ENCODE measurements at places on chromosomes 7 and 10.

- no peak for DNase-seq
Observed at GRCh38 chr7:1493571-1493970, 10.6 kb downstream of the INTS1 start.

- no peak for DNase-seq
Observed at GRCh38 chr7:95660023-95660434, 63.7 kb upstream of the PDK4 start.

DNA sequence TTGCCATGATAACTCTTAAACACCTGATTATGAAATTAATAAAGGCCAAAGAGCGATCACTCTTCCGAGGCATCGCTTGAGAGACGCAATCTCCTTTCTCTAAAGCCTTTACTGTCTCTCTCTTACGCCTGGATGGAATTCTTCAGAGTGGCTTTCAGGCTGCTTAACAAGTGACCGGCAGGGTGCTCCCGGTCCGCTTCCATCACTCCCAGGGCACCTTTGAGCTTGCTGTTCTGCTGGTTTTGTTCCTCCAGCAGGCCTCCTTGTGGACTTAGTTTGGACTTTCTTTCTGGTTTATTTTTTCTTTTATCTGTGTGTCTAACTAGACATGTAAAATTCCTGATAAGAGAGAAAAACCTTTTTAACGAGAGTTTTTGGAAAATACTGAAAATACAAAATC, 60.9 kb downstream of the MRPL32 start:
- no peak for DNase-seq

GRCh38 chr7:158237672-158238335, 349.8 kb downstream of the PTPRN2 start:
- no peak for DNase-seq

- no peak for DNase-seq
Observed at GRCh38 chr7:92681633-92682032, 91.4 kb upstream of the FAM133B start.

- peak; percentile 67 for DNase-seq
Observed at GRCh38 chr7:5477723-5478531, 54.3 kb upstream of the TNRC18 start.

GRCh38 chr7:128860158-128861073, 2.2 kb upstream of the ATP6V1F start:
- DNase-seq, result no peak

DNA sequence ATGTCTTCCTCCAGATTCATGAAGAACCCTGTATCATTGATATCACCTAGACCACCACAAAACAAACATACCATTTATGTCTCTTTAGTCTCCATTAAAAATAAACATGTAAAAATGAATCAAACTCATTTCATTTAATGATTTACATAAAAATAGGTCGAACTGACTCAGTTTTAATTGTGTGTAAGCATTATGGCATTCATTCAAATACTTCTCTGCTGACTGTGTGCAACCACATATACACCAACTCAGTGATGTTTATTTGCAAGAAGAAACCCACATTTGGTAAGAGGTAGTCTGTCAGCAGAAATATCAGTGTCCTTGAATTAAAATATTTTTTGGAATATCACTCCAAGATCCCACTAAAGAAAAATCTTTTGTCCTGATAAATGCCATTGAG, 30.5 kb downstream of the ABCB1 start:
- no peak for DNase-seq

DNA sequence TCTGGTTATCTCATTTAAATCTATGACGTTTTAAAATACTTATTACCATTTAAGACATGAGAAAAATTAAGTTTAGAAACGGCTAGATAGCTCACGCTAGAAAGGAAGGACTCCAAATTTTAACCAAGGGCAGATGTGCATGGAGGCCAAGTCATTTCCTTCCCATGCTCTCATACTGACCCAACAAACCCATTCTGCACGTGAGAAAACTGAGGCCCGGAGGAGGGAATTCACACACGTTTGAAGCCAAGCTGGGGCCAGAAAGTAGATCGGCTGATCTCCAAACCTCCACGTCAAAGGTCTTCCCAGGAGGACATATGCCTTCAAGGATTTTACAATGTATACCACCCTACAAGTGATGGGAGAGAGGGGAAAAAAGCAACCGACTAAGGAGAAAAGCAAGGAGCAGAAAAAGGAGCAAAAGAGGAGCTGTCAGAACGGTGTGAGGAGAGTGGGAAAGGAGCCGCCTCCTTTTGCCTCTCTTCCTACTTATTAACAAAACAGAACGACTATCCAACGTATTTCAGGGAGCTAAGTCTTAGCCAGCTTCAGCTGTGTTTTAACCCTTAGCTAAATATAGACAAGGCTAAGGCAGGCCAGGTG, 645 bp upstream of the SIRT1 start:
- DNase-seq, result no peak

DNA sequence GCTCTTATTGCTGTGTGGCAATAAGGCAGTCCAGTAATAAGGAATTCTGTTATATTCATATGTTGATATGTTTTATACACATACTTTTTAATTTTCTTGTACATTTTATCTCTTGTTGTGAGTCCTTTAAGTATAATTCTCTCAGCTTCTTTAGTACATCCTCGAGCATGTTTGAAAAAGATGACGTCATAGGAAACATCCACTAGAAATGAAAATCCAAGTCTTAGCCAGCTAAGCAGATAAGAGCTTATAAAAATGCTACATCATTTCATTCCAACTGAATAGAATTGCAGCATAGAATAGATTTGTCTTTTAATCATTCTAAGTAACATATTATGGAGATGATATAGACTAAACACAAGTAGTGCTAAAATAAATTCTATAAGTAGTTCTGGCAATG, 283.7 kb upstream of the FZD1 start:
- DNase-seq, result no peak

- no peak for DNase-seq
Observed at GRCh38 chr7:19815546-19815945, 42.1 kb upstream of the TMEM196 start.

- no peak for DNase-seq
Observed at GRCh38 chr10:120719333-120719732, 131.8 kb upstream of the WDR11 start.

- peak; percentile 6 for DNase-seq
Observed at GRCh38 chr10:80277567-80278250, 11.7 kb downstream of the MAT1A start.

DNA sequence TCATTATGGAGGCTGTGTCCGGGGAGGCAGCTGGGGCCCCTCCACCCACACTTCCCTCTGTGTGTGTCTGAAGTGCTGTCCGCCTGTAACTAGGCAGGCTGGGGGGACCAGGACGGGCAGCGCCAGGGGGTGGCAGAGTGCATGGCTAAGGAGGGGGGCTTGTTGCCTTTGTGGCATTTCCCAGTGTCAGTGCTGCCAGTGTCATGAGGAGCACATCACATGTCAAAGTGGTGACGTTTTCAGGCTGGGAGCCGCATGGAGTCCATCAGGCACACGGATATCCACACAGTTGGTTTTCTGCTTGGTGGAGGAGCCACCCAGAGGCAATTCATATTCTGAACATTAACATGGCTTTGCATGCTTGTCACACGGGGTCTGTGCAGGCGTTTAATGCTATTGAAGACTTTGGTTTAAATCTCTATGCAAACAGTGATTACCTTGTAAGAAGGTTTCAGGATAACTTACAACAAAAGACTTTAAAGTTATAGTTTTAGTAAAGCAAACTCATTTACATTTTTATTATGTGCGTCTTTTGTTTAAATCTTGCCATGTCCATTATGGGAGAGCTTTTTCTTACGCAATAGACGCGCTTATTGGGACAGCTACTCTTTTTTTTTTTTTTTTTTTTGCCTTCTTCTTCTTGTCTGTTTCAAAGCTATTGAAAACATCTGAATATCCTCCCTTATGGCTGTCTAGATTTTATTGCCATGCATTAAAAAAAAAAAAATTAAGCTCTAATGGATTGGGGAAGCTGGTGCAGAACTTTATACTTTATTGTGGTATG, 52.9 kb downstream of the C10orf67 start:
- DNase-seq, result no peak

GRCh38 chr7:133587903-133588302, 335.0 kb downstream of the EXOC4 start:
- no peak for DNase-seq

DNA sequence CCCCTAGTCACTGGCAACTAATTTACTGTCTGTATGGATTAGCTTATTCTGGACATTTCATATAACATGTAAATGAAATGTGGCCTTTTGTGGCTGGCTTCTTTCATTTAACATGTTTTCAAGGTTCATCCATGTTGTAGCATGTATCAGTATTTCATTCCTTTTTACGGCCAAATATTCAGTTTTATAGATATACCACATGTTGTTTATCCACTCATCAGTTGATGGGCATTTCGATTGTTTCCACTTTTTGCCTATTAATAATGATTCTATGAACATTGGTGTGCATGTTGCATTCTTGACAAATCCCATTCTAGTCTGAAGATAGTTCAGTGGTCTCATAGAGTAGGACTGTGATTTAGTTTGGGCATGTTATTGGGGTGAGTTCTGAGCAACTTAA, 12.6 kb downstream of the CNNM2 start:
- no peak for DNase-seq

- DNase-seq, result no peak
Observed at GRCh38 chr10:71300555-71301370, 18.3 kb upstream of the SLC29A3 start.

- DNase-seq, result no peak
Observed at GRCh38 chr10:59698326-59698725, 11.3 kb downstream of the SLC16A9 start.

- DNase-seq, result no peak
Observed at GRCh38 chr7:158662610-158663427, 41.8 kb downstream of the NCAPG2 start.

DNA sequence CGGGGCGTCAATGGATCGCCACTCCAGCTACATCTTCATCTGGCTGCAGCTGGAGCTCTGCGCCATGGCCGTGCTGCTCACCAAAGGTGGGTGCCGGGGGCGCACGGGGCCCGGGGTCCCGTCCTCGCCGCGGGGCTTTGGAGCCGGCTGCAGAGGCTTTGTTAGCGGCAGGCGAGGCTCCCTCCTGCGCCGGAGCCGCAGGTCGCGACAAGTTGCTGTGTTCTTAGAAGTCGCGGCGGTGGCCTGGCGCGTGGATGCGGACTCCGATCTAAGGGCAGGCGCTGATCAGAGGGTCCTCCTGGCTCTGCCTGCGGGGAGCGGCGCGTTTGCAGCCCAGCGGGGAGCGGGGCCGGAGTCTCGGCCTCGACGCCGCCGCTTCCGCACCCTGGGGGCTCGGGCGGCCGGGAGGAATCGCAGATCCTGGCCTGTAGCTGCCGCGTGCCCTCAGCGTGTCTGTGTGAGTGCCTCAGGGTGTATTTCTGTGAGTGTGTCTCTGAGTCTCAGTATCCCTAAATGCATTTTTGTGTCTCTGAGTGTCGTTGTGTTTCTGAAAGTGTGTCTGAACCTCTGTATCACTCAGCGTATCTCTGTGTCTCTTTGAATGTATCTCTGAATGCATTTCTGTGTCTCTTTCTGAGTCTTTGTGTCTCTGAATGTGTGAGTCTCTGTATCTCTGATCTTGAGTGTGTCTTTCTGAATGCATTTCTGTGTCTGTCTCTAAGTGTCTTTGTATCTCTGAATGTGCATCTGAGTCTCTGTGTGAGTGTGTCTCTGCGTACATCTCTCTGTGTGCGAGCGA, 766 bp downstream of the BAMBI start:
- peak; percentile 50 for DNase-seq

DNA sequence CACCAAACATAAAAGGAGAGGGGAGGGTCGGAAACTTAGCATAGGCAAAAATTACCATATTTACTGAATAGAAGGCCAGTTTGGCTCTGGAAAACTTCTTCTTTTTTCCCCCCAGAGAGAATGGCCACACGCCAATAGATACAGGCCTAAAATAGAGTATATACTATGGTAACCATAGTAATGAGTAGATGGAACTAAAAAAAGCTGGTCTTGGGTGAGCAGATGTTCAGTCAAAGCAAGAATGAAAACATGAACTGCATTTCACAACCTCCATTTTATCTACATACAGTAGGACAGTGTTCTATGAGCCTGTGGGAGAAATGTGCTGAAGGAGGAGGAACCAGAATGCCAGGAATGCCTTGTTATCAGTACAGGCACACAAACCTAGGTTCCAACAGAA, 141.7 kb upstream of the SEMA3A start:
- peak; percentile 19 for DNase-seq

- DNase-seq, result peak; percentile 51
Observed at GRCh38 chr7:4612939-4613841, 68.9 kb upstream of the FOXK1 start.

- no peak for DNase-seq
Observed at GRCh38 chr7:157961731-157962457, 625.1 kb downstream of the DNAJB6 start.

DNA sequence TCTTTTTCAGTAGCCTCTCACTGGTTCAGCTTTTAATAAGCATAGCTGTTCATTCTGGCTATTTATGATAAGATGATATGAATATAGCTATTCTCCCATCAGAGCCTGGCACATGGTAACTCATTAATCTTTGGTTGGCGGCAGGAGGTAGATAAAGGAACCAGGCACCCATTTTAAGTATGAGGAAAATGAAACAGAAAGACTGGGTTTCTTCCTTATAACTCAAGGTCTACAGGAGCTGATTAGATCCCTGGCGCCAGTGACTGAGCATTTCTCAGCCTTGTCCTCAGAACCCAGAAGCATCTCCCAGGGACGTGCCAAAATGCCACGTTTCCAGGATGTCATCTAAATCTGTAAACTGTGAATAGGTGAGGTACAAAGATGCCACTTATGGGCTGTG, 141.9 kb downstream of the TCF7L2 start:
- no peak for DNase-seq

GRCh38 chr10:1291178-1292090, 235.2 kb downstream of the WDR37 start:
- no peak for DNase-seq

- DNase-seq, result no peak
Observed at GRCh38 chr10:11530806-11531205, 80.6 kb downstream of the USP6NL start.

GRCh38 chr7:29843093-29843492, 36.8 kb downstream of the WIPF3 start:
- no peak for DNase-seq

DNA sequence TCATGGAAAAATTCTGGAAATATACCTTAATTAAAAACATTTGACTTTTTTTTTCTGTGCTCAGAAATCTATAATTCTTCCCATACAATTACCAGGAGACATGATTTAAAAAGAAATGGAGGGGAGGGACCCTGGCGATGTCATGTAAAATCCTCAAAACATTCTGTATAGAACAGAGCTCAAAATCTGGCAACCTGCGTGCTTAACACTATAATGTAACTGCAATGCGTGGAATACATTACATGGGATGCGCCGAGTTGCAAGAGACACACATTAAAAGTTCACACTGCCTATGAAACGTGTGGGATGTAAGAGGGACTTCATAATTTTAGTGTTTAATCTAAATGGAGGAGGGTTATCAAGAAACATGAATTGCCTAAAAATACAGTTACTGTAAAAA, 215.0 kb downstream of the GLI3 start:
- DNase-seq, result no peak

All from femur (tissue), 1 donor.